ENCODE measurements at places on chromosomes 5 and 9. TPM values are rescaled to one million over a fixed set of nuclear protein-coding genes. Genes with fewer than 3 reads are reported as not detected.

Gene CDX1
- 196 TPM for polyA plus RNA-seq

Gene FOXD4L4
- 0.03 TPM for polyA plus RNA-seq

Gene RETREG1
- polyA plus RNA-seq: 27.0 TPM

Gene MLLT3
- 25.0 TPM for polyA plus RNA-seq

Gene NPR3
- polyA plus RNA-seq: 9.8 TPM

Gene SLC36A3
- polyA plus RNA-seq: not detected

Gene PCDHGA4
- polyA plus RNA-seq: 0.79 TPM

Gene RFX3
- 9.8 TPM for polyA plus RNA-seq

Gene HOMER1
- 3.8 TPM for polyA plus RNA-seq

Data from large intestine (tissue), 12 donors.